ENCODE measurements at places on chromosomes 2 and 18. TPM values are rescaled to one million over a fixed set of nuclear protein-coding genes. Genes with fewer than 3 reads are reported as not detected.

GRCh38 chr2:37477921-37478320 lies 133.5 kb downstream of the QPCT start:
- no peak for DNase-seq

CTIF gene
- total RNA-seq, result 84.3 TPM

GRCh38 chr18:33232318-33232626 lies 208.2 kb downstream of the CCDC178 start:
- no peak for DNase-seq

DNA sequence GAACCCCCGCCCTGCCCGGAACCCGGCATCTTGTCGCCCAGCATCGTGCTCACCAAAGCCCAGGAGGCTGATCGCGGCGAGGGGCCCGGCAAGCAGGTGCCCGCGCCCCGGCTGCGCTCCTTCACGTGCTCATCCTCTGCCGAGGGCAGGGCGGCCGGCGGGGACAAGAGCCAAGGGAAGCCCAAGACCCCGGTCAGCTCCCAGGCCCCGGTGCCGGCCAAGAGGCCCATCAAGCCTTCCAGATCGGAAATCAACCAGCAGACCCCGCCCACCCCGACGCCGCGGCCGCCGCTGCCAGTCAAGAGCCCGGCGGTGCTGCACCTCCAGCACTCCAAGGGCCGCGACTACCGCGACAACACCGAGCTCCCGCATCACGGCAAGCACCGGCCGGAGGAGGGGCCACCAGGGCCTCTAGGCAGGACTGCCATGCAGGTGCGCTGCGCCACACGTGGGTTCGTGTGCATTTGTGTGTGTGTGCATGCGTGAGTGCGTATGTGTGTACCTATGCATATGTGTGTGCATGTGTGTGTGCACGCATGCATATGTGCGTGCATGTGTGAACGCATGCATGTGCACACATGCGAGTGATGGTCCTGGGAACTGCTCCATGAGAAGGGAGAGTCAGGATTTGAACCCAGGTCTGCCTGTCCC lies 47.1 kb upstream of the ATG16L1 start:
- DNase-seq, result no peak

DNA sequence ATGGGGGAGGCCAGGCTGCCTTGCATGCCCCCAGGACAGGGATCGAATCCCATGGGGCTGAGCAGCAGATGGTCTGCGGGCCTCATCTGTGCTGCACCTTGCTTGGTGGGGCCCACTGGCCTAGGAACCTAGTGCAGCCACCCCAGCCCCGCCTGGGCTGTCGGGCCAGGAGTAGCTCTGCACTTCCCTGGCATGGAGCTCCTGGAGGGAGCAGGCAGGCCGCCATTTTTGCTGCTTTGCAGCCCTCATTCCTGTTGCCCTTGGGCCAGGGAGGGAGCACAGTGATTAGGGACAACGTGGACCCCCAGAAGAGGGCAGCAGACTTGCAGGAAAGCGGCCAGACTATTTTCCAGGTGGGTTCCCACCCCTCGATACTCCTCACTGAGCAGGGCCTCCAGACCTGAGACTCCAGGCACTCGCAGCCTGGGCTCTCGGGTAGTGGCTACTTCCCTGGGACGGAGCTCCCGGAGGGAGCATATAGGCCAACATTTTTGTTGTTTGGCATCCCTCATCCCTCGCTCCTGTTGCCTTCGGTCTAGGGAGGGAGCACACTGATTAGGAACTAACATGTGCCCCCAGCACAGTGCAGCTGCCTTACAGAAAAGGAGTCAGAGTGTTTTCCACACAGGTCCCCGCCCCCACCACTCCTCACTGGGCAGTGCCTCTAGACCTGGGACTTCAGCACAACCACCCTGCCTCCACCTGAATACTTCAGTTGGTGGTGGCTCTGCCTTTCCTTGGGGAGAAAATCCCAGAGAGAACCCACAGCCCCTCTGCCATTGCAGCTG lies 99.5 kb downstream of the MAIP1 start:
- DNase-seq, result no peak

GRCh38 chr18:42339372-42339771 lies 384.3 kb downstream of the PIK3C3 start:
- no peak for DNase-seq

- no peak for DNase-seq
Observed at GRCh38 chr2:68403199-68403644, 38.1 kb downstream of the PLEK start.

Measured in cardiac septum (tissue), 1 donor.